ENCODE measurements at places on chromosomes 12 and 14. TPM values are rescaled to one million over a fixed set of nuclear protein-coding genes. Genes with fewer than 3 reads are reported as not detected.

PZP gene
- not detected for total RNA-seq

SYCP3 gene
- total RNA-seq: not detected

TAS2R43 gene
- total RNA-seq: 0.25 TPM

MSRB3 gene
- 26.0 TPM for total RNA-seq

GPR132 gene
- total RNA-seq: not detected

LMNTD1 gene
- 2.2 TPM for total RNA-seq

MSI1 gene
- not detected for total RNA-seq

FITM1 gene
- total RNA-seq: not detected

CIDEB gene
- total RNA-seq: not detected

EPYC gene
- 0.17 TPM for total RNA-seq

HOXC6 gene
- 2.5 TPM for total RNA-seq

VDR gene
- total RNA-seq: 9.3 TPM

HAL gene
- total RNA-seq: not detected

SLC25A21 gene
- total RNA-seq: 0.94 TPM
